SJCRH30 (cell line): ENCODE measurements at places on chromosomes 4 and X.

DNA sequence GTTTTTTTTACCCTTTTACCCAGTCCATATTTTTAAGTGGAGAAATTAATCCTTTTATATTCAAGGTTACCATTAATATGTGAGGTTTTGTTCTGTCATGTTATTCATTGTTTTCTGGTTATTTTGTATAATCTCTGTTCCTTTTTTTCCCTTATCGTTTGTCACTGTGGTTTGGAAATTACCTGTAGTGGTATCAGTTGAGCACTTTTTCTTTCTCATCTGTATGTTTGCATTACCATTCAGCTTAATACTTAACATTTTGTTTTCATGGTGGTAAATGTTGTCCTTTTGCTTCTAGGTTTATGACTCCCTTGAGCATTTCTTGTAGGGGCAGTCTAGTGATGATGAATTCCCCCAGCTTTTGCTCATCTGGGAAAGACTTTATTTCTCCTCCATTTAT lies 6.6 kb downstream of the ETDC start:
- H3K4me1 ChIP-seq = no peaks in the 10 kb centered on the region
- no peaks in the 10 kb centered on the region for H3K36me3 ChIP-seq
- H3K4me3 ChIP-seq = no peak overlapping the region
- DNase-seq = no peak

DNA sequence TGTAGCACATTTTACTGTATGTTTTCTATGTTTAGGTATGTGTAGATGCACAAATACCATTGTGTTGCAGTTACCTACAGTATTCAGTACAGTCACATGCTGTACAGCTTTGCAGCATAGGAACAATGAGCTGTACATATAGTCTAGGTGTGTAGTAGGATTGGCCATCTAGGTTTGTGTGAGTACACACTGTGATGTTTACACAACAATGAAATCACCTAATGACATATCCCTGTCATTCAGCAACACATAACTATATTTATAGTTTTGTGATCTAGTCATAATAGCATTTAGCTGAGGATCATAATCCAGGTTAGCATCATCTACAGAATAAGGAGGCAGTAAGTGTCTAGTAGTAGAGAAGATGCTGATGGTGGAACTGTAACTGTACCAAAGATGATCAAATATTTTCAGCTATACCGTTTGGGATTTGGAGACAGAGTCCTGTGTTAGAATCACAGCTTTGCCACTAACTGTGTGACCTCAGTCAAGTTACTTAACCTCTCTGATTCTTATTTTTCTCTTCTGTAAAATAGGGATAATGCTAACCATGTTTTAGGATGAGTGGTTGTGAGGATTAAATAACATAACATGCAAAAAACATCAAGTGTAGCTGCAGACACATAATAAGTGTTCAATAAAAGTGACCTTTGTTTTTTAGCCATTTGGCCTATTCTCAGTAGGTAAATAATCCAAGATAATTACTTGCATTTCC lies 73.3 kb downstream of the LIMCH1 start:
- peak overlapping the region; percentile 94 for H3K27ac ChIP-seq
- peaks cover 12% of the 10 kb centered on the region for H3K4me1 ChIP-seq
- no peak overlapping the region; the same call in 1 of the 2 replicates for H3K4me3 ChIP-seq
- DNase-seq = no peak
- H3K27me3 ChIP-seq = no peaks in the 10 kb centered on the region

DNA sequence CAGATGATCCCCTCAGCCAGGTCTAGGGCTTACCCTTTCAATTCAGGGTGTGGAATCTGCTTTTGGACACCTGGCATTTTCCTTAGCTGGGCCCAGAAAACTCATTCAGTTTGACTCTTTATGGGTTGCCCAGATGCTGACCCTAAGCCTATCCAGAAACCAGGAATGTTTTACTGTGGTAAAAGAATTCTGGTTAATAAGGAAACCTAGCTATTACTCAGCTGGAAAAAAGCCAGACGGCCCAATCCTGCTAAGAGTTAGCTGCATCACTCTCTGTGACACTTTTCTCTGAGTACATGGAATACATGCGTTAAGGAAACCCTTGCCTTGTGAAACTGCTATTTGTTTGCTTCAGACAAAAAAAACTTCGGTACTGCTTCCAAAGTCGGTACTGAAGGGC lies 28.0 kb downstream of the ING2 start:
- no peaks in the 10 kb centered on the region for H3K4me1 ChIP-seq
- no peaks in the 10 kb centered on the region for H3K27me3 ChIP-seq
- H3K4me3 ChIP-seq = no peak overlapping the region
- no peaks in the 10 kb centered on the region for H3K36me3 ChIP-seq
- H3K27ac ChIP-seq = no peak overlapping the region

- DNase-seq = no peak
- no peaks in the 10 kb centered on the region for H3K4me1 ChIP-seq
- H3K27me3 ChIP-seq = no peaks in the 10 kb centered on the region
Measured at GRCh38 chr4:131531087-131531486, 1618.0 kb upstream of the PCDH10 start.

DNA sequence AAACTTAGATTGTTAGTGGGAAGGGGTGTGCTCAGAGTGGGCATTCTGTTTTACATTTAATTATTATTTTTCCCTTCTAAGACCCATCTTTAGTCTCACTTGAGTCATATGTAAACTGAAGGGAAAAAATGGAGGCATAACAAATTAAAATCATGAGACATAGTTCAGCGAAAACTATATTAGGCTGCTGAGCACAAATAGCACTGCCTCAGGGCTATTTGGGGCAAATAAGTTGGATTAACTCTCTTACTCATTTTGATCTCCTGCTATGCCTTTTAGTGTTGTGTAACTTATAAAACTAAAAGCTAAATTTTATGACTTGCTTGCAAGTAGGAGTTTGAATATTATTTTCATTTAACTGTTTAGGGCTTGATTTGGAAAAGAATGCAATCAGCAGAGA lies 1329.2 kb upstream of the PCDH7 start:
- no peaks in the 10 kb centered on the region for H3K27me3 ChIP-seq
- no peak overlapping the region for H3K4me3 ChIP-seq
- DNase-seq = no peak
- no peaks in the 10 kb centered on the region for H3K4me1 ChIP-seq

DNA sequence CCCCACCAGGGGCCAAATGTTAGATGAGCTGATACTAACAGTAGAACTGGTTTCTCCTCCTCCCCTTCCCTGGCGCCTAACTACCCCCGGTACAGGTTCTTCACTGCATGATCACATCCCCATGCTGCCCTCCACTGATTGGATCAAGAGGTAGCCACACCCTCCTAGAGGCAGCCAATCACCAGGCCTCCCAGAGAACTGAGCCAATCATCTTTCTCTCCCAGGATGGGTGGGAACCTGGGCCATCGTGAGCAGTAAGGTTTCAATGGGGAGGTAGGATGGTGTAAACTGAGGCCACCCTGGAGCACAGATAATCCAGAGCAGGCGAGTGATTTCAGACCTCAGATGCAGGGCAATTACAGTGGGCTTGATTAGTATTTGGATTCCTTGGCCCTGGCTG lies 64.2 kb downstream of the PPP2R2C start:
- H3K4me3 ChIP-seq = no peak overlapping the region
- no peak overlapping the region for H3K27ac ChIP-seq
- no peaks in the 10 kb centered on the region for H3K4me1 ChIP-seq

- H3K27ac ChIP-seq = no peak overlapping the region
- no peaks in the 10 kb centered on the region for H3K4me1 ChIP-seq
- no peak for DNase-seq
- no peak overlapping the region for H3K4me3 ChIP-seq
- no peaks in the 10 kb centered on the region for H3K36me3 ChIP-seq
Measured at GRCh38 chr4:154487145-154487544, 4.5 kb downstream of the DCHS2 start.

- DNase-seq = peak; percentile 14
- H3K4me3 ChIP-seq = no peak overlapping the region
- H3K27me3 ChIP-seq = no peaks in the 10 kb centered on the region
- H3K36me3 ChIP-seq = no peaks in the 10 kb centered on the region
Measured at GRCh38 chr4:101596781-101597552, 193.6 kb upstream of the BANK1 start.

GRCh38 chr4:95107635-95108034 lies 349.9 kb downstream of the BMPR1B start:
- H3K27me3 ChIP-seq = no peaks in the 10 kb centered on the region
- H3K36me3 ChIP-seq = no peaks in the 10 kb centered on the region
- no peak overlapping the region for H3K27ac ChIP-seq
- DNase-seq = no peak
- no peak overlapping the region for H3K4me3 ChIP-seq
- 0 out of 2 replicates have a peak, but pooled peaks cover 2% of the 10 kb centered on the region for H3K4me1 ChIP-seq
